ENCODE measurements at places on chromosomes 3 and 15.

DNA sequence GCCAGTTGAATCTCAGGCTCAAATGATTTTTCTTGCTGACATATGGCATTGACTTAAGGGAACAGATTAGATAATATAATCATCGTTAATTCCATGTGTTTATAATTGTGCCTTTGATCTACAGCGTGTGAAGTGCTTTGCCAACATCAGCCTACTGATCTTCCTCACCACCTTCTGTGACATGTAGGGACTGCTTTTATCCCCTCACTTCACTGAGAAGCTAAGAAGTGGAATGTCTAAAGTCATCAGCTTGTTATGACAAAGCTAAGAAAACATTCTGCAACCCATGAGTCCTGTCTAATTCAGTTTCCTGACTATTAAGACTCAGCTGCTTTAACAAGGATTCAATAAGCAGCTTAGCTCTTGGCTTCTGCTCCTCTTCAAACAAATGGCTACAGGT lies 106.0 kb downstream of the MYH15 start:
- no peak for DNase-seq

DNA sequence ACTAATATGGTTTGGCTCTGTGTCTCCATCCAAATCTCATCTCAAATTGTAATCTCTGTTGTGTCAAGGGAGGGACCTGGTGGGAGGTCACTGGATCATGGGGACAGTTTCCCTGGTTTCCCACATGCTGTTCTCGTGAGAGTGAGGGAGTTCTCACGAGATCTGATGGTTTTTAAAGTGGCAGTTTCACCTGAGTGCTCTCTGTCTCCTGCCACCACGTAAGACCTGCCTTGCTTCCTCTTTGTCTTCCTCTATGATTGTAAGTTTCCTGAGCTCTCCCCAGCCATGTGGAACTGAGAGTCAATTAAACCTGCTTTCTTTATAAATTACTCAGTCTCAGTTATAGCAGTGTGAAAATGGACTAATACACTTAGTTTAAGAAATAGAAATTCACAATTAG lies 228.9 kb downstream of the CD47 start:
- no peak for DNase-seq

DNA sequence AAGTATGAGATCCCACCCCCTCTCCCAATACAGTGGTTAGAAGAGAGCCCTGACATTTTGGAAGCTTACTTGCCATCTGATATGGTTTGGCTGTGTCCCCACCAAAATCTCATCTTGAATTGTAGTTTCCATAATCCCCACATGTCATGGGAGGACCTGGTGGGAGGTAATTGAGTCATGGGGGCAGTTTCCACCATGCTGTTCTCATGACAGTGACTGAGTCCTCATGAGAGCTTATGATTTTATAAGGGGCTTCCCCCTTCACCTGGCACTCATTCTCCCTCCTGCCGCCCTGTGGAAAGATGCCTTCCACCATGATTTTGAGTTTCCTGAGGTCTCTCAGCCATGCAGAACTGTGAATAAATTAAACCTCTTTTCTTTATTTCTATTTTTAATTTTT lies 28.8 kb upstream of the HES1 start:
- no peak for DNase-seq

- no peak for DNase-seq
Measured at GRCh38 chr3:197375001-197375441, 76.6 kb upstream of the DLG1 start.

DNA sequence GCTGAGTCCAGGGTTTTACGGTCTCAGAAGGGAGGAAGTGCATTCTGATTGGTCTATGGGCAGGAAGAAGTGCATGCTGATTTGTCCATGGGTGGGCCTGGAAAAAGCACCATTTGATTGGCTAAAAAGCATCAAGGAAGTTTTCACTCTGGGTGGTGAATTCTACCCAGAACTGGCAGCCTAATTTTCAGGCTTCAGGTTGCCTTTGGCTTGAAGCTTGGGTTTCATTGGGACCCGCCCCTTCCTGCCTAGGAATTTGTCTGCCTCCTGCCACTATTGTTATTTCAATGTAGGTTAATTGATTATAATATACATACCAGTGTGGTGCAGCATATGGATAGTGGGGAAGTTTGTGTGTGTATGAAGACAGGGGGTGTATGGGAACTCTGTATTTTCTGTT lies 1355.9 kb downstream of the SI start:
- DNase-seq, result no peak

DNA sequence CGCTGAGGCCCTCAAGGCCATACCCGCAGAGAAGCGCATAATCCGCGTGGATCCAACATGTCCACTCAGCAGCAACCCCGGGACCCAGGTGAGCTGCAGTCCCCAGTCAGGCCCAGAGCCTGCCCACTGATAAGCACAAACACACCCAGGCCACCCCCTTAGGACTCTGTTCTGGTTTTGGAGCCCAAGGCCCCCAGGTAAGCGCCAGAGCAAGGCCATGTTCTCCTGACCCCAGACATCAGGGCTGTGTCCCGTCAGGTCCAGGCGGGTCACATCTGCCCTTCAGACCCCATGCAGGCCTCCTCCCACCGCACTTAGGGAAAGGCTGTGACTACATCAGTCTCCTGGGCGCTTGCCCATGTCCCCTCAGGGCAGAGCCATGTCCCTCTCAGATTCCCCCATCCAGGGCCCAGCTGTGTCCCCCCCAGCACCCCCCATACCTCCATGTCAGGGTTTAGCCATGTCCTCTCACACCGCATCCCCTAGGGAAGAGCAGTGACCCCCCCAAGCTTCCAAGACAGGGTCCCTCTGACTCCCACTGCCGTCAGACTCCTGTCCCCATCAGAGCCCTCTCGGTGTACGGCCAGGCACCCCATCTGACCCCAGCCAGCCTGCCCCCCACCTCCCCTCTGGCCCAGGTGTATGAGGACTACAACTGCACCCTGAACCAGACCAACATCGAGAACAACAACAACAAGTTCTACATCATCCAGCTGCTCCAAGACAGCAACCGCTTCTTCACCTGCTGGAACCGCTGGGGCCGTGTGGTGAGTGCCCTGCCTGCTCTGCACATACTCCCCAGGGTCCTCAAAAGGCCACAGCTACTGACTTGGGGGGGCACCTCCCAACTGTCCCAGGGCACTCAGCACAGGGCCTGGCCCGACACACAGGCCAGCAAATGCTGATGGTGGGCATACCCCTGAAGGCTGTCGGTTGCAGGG lies 1.6 kb downstream of the PARP3 start:
- no peak for DNase-seq

DNA sequence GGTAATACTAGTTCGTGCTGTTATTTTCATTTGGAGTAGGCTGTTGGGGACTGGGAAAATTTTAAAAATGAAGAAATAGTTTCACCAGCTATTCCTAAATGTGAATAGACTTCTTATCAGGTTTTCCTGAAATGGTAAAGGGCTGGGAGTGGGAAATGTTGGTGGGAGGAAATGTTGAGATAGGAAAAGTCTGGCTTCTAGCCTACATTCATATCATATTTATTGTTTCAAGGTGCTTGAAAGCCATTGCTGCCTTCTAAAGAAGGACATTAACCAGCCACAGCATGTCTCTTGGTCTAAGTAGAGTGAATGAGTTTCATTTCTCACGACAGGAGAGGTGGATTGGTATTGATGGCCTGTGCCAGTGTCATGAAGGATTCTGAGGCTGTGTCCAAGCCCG lies 197.1 kb upstream of the BHLHE40 start:
- no peak for DNase-seq

GRCh38 chr3:56836276-56837163 lies 34.8 kb upstream of the ARHGEF3 start:
- no peak for DNase-seq

DNA sequence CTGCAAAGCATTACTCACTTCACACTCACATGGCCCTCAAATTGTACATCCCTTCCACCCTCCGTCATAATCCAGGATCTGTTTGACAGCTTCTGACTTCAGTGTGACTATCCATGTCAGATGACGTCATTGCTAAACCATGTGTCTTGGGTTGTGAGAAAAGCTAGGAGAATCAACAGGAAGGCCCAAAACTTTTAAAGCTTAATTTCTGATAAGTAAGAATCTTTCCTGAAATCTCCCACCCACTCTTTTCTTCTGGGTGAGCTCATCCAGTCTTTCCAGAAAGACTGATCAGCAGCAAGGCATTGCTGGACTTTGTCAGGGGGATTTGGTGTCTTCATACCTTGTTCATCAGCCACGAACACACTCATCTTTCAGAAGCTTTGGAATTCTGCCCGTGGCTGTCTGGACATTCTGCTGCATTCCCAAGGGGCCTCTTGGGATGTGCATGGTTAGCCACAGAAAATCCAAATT lies 11.5 kb upstream of the LMCD1 start:
- no peak for DNase-seq

- DNase-seq, result no peak
Measured at GRCh38 chr3:156477323-156477722, 77.6 kb downstream of the SSR3 start.

DNA sequence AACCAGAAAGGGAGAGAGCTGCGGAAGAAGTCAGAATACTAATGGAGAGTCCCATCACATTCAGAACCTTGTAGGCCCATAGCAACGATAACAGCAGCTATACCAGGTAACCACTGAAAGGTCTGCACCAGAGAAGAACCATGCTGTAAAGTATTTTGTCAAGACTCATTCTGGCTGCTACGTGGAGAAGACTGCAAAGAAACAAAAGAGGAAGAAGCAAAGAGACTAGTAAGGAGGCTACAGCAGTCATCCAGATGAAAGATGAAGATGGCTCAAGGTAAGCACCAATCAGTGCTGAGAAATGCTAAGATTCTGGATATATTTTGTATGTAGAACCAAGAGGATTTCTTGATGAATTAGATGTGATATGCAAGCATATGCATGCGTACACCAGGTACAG lies 39.6 kb downstream of the ACAP2 start:
- no peak for DNase-seq

- DNase-seq, result no peak
Measured at GRCh38 chr3:152671446-152672319, 163.2 kb upstream of the P2RY1 start.

GRCh38 chr15:75314552-75315290 lies 21.1 kb upstream of the COMMD4 start:
- no peak for DNase-seq

DNA sequence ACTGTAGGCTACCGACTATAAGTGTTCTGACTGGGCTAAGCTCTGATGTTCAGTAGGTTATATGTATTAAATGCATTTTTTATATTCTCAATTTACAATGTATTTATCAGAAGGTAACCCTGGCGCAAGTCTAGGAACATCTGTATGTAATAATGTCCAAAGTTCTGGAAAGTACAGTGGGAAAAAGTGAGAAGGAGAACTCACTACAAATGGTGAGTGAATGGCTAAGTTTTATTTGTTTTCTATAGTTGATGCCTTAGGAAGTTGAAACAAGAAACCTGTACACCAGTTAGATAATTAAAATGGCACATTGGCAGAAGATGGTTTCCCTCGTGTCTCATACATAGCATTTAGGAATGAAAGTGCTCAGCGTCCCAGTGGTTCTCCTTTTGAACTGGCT lies 333.4 kb upstream of the THRB start:
- no peak for DNase-seq

DNA sequence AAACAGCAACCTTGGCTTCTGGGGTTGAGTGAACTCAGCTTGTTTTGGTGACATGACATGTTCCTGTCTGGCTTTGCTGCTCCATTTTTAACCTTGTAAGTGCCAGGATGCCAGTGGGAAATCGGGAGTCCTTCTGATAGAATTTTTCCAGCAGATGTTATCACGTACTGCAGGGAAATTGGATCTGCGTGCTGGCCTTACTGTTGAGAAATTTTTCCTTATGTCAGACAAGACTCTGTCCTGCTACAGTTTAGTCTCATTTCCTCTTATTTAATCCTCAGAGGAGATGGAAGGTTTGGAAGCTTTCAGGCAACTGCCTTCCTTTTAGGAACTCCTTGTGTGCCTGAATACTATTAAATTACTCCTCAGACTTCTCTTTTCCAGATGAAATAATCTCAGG lies 80.6 kb downstream of the PGPEP1L start:
- no peak for DNase-seq

- DNase-seq, result no peak
Measured at GRCh38 chr15:42836251-42836650, 84.3 kb downstream of the TTBK2 start.

DNA sequence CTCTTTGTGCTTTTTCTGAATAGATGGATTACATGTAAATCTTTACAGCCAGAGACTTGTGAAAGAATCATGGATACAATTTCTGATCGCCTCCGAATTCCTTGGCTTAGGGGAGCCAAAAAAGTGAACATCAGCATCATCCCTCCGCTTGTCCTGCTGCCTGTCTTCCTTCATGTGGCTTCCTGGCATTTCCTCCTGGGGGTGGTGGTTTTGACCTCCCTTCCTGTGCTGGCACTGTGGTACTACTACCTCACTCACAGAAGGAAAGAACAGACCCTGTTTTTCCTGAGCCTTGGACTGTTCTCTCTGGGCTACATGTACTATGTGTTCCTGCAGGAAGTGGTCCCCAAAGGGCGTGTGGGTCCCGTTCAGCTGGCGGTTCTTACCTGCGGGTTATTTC lies 5.9 kb downstream of the ZDHHC23 start:
- DNase-seq, result no peak

- peak; percentile 45 for DNase-seq
Measured at GRCh38 chr15:74768771-74769342, 13.0 kb upstream of the CSK start.

DNA sequence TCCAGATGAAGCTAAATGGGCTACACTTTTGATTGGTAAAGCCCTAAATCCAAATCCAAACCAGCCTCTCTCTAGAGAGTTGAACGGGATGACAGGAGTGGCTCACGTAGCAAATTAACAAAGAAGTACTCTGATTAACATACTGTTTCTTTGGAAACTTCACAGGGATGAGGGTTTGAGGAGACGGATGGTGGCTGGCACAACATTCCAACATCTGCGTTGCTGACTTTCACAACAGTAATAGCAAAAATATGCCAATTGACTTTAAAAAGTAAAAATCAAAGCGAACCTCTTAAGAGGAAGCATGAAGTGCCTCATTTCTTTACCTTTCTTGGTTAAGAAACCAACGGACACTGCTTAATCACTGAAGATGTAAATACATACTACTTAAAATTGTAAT lies 181.4 kb downstream of the TBL1XR1 start:
- DNase-seq, result no peak

- DNase-seq, result no peak
Measured at GRCh38 chr3:76497636-76498035, 542.3 kb upstream of the ROBO2 start.

GRCh38 chr3:48268936-48269561 lies 28.1 kb downstream of the ZNF589 start:
- DNase-seq, result peak; percentile 76

- no peak for DNase-seq
Measured at GRCh38 chr15:65576664-65577063, 34.3 kb downstream of the INTS14 start.

- DNase-seq, result no peak
Measured at GRCh38 chr15:60620708-60621107, 141.8 kb upstream of the ICE2 start.

GRCh38 chr3:127960421-127960965 lies 45.5 kb downstream of the KBTBD12 start:
- no peak for DNase-seq
